Activated CD4-positive, alpha-beta memory T cell treated with anti-CD3 and anti-CD28 coated beads for 36 hours (primary cell): ENCODE measurements at places on chromosomes 13 and 19.
A peak's percentile ranks its signal among the peaks of the same experiment; 100 is the strongest.

DNA sequence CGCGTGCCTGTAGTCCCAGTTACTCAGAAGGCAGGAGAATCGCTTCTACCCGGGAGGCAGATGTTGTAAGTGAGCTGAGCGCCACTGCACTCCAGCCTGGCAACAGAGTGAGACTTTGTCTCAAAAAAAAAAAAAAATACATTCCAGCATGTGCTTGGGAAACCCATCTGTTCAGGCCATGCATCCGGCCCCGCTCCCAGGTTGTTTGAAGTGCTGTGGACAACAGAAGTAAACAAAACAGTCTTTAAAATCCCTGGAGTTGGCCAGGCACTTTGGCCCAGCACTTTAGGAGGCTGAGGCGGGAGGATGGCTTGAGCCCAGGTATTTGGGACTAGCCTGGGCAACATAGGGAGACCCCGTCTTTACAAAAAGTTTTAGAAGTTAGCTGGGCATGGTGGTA is 3.2 kb upstream of the PTPRS start:
- no peak for DNase-seq

GRCh38 chr19:45616704-45617017 is 14.6 kb upstream of the GPR4 start:
- DNase-seq: no peak

GRCh38 chr19:17468302-17469091 is 1.8 kb upstream of the SLC27A1 start:
- no peak for DNase-seq

- DNase-seq: no peak
Observed at GRCh38 chr13:109408591-109409382, 377.6 kb downstream of the IRS2 start.

GRCh38 chr13:113493315-113493951 is 2.9 kb upstream of the DCUN1D2 start:
- DNase-seq: no peak

DNA sequence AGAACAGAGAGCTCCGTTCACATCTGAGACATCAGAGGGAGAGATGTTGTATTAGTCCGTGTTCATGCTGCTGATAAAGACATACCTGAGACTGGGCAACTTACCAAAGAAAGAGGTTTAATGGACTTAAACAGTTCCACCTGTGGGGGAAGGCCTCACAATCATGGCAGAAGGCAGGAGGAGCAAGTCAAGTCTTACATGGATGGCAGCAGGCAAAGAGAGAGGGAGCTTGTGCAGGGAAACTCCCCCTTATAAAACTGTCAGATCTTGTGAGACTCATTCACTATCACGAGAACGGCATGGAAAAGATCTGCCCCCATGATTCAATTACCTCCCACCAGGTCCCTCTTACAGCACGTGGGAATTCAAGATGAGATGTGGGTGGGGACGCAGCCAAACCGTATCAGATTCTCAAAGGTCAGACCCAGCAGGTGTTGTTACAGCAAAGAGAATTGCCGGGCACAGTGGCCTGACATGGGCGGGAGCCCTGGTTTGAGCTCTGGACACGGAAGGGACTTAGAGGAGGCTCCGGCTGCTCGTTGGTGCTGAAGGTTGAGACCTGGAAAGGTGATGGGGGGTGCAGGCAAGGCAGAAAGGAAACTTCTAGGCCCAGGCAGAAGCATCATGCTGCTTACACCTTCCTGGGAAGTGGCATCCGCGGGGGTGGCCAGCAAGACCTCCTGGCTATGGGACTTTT is 33.1 kb downstream of the PEX11G start:
- no peak for DNase-seq

- no peak for DNase-seq
Observed at GRCh38 chr13:28159057-28159456, 20.7 kb downstream of the PAN3 start.

- DNase-seq: no peak
Observed at GRCh38 chr13:41835871-41836270, 125.0 kb downstream of the VWA8 start.

- no peak for DNase-seq
Observed at GRCh38 chr19:46056536-46056935, 15.7 kb upstream of the IGFL4 start.

DNA sequence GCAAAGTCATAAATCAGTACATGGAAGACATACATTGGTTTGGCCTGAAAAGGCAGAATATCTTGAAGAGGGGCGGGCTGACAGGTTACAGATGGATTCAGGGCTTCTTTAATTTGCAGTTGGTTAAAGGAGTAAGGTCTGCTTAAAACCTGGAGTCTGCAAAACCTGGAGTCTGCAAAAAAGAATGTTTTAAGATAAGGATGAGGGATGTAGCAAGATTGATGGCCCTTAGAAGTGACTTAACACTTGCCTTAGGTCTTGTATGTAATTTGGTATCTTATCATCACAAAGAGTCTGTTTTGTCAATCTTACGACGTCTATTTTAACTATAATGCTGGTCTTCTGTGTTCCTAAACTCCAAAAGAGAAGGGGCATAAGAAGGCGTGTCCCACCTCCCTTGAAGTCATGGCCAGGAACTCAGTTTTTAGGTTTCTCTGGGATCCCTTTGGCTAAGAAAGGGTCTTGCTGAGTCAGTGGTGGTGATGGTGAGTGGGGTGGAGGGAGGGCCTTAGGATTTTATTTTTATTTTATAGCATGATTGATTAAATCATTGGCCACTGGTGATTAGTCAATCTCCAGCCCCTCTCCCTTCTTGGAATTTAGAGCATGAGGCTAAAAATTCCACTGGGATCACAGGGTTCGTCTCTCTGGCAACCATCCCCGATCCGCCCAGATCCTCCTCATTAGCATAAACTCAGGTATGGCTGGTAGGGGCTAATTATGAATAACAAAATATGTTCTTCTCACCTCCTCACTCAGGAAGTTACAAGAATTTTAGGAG is 10.1 kb upstream of the HAS1 start:
- DNase-seq: no peak

- DNase-seq: peak; percentile 54
Observed at GRCh38 chr13:49683489-49683888, 7.8 kb downstream of the EBPL start.

- DNase-seq: no peak
Observed at GRCh38 chr13:53068585-53069520, 40.2 kb downstream of the OLFM4 start.

DNA sequence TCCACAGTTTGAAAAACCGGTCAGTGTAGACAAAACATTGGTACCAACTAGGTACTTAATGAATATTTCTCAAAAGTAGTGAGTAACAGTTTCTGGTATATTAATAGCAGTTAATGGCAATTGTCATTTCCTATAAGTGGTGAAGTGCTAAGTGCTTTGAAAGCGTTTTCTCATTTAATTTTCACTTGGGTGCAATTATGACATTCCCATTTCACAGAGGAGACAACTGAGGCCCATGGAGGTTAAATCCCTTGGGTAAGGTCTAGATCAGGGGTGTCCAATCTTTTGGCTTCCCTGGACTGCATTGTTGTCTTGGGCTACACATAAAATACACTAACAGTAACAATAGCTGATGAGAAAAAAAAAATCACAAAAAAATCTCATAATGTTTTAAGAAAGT is 687 bp upstream of the SYT3 start:
- no peak for DNase-seq

DNA sequence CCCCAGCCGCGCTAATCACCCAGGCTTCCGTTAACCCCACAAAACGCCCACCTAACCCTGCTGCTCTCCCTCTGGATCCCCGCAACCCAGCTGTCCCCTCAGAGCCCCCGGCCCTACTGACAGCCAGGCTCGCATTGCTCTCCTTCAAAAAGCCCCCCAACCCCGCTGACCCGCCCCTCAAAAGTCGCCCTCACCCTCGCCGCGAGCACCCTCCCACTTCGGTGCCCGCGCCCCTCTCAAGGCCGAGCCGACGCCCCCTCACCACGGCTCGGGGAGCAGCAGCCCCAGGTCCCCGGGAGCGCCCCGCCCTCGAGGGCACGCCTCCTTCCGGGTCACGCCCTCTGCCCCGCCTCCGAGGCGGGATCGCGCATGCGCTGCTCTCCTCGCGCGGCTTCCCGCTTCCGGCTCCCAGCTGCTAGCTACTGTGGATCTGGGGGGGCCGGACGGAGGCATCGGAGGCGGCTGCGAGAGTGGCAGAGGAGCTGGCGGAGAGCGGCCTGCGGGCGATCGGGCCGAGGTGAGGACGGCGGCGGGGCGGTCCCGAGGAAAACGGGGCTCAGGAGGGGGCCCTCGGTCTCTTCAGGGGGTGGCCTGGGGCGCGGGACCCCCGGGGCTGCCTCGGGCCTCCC is 46.1 kb downstream of the ARHGEF18 start:
- peak; percentile 95 for DNase-seq

- DNase-seq: peak; percentile 34
Observed at GRCh38 chr19:7395360-7396066, 46.8 kb downstream of the ARHGEF18 start.

DNA sequence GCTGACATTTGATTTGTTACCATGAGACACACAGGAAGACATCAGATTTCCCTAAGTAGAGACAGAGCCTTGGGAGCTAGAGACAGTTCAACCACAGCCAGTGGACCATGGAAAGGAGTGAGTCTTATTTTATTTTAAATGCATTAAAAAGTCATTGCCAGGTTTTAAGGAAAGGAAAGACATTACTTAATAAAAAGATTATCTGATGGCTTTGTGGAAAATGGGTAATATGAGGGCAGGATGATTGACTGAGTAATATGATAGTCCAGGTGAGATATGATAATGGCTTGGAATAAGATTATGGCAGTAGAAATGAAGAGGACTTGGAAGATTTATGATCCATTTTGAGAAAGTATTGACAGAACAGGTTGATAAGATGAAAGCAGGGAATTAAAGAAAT is 580.1 kb downstream of the GPC5 start:
- no peak for DNase-seq
